Right lung (tissue), 10 donors: ENCODE measurements at places on chromosomes 1 and 21. TPM values are rescaled to one million over a fixed set of nuclear protein-coding genes. Genes with fewer than 3 reads are reported as not detected.
A peak's percentile ranks its signal among the peaks of the same experiment; 100 is the strongest.

HPCA gene
- 0.73 TPM for polyA plus RNA-seq

MARK1 gene
- polyA plus RNA-seq, result 9.7 TPM

MXRA8 gene
- 111 TPM for polyA plus RNA-seq

OR2M3 gene
- polyA plus RNA-seq, result 0.03 TPM

ESPN gene
- 2.4 TPM for polyA plus RNA-seq

SLC30A2 gene
- polyA plus RNA-seq, result 0.18 TPM

LCE2A gene
- polyA plus RNA-seq, result not detected

CFHR4 gene
- polyA plus RNA-seq, result not detected

CD34 gene
- 126 TPM for polyA plus RNA-seq

PGLYRP3 gene
- not detected for polyA plus RNA-seq

MAP3K6 gene
- 17.4 TPM for polyA plus RNA-seq

GIPC2 gene
- 0.67 TPM for polyA plus RNA-seq

MEGF6 gene
- polyA plus RNA-seq, result 36.1 TPM

ANGPTL1 gene
- polyA plus RNA-seq, result 11.3 TPM

SRRM1 gene
- polyA plus RNA-seq, result 205 TPM

- no peak for DNase-seq
Observed at GRCh38 chr1:11284784-11285183, 11.8 kb downstream of the UBIAD1 start.

- DNase-seq, result no peak
Observed at GRCh38 chr1:111101854-111102642, 37.8 kb downstream of the DRAM2 start.

DNA sequence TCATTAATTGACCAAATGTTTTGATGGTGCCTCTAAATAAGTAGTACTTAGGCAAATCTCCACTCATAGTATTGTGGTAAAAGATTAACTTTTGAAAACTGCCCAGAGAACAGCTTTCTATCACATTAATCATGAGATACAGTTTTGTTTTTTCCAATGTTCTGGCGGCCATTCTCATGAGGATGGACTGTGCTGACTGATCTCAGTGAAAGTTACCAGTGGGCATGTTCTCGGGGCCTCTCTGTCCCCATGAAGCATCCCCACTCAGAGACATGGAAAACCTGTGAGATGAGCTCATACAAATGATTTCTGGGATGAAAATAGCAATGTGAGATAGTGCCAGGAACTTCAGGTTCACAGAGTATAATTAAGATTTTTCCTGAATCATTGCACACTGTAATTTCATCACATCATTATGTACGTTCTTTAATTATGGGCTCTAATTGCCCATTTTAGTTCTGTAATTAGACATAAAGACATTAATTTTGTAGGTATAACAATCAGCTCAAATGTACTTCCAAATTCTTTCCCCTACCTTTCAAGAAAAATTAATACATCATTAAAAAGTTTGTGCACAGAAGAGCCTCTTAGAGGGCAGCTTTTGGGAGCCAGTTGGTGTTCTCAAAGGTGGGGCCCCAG, 40.5 kb downstream of the DDR2 start:
- DNase-seq, result no peak

GRCh38 chr1:85465786-85466134, 801 bp upstream of the DDAH1 start:
- no peak for DNase-seq

DNA sequence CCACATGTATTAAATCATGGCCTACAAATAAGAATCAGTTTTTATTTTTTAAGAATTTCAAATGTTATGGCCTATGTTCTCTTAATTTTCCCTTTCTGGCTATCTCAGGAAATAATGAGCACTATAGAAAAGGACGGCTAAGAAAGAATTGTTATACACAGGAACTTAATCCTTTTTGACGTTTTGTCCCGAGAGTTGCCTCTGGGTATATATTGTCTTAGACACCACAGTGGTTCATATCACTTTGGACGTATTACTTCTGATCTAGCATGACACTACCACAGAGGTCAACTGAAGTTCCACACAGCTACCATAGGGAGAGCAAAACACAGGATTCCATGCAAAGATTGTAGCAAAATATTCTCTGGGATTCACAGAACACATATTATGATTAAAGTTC, 307.6 kb downstream of the VAV3 start:
- DNase-seq, result no peak

DNA sequence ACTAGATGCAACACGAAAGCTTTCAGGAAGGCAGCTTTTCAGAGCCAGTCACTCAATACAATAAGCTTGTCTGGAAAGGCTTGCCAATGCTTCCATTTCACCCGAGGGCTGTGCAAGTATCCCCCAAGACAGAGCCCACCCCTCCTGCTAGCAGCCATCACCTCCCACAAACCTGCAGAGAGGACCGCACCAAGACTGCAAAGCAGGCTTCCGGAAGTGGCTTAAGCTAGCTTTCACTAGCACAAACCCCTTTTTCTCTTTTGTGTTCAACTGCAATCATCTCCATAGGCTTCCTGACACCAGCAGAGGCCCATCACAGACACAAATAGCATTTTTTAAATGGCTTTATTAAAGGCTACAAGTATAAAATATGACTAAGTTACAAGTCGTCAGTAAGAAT, 31.5 kb downstream of the C1orf198 start:
- DNase-seq, result no peak

- no peak for DNase-seq
Observed at GRCh38 chr1:25566176-25566729, 22.8 kb downstream of the LDLRAP1 start.

GRCh38 chr1:198932351-198932991, 293.6 kb downstream of the PTPRC start:
- DNase-seq, result no peak

GRCh38 chr1:12200208-12200607, 29.6 kb upstream of the VPS13D start:
- no peak for DNase-seq

GRCh38 chr1:13618483-13618882, 34.9 kb downstream of the PDPN start:
- no peak for DNase-seq

DNA sequence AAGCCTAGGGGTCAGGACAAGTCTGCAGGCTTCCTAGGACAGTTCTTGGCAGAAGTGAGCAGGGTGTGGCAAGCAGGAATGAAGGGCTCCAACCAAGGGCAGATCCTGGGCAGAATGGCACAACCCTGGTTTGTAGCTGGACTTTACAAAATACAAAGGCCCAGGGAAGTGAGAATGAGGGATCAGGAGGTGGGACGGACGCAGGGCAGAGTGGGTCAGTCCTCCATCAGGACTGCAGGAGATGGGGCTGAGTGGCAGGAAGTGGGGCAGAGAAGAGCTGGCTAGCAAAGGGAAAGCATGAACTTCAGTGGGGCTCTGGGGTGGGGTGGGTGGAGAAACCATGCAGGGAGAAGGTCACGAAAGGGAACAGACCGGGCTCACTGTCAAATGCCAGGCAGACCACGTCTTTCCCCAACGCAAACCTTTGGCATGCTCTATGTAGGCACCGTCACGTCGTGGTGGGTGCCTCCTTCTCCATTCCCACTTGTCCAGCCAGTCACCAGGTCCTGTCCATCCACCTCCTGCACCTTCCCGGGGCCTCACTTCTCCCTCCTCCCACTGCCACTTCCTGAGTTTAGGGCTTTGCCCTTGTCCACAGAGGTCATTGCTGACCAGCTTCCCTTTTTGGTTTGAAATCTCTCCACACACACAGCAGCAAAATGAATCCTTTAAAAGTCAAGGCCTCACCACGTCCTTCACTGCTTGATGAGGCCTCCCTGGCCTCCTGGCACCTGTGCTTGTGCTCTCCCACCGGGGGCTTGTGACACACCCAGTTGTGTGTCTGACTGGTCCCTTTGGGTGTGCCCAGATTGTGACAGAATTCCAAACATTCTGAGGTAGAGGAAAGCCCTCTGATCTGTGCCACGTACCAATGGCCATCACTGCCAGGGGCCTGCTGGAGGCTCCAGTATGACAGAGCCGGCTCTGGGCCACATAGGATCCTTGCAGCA, 8.7 kb upstream of the CLDN19 start:
- DNase-seq, result no peak

DNA sequence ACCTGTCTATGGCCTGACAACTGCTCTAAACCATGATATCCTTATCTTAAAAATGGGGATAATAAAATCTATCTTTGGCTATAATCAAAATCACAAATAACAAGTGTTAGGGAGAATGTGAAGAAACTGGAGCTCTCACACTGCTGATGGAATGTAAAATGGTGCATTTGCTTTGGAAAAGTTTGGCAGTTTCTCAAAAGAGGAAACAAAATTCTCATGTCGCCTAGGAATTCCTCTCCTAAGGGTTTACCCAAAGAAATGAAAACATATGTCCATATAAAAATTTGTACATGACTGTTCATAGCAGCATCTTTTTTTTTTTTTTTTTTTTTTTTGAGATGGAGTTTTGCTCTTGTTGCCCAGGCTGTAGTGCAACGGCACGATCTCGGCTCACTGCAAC, 64.3 kb downstream of the ZNF281 start:
- no peak for DNase-seq

DNA sequence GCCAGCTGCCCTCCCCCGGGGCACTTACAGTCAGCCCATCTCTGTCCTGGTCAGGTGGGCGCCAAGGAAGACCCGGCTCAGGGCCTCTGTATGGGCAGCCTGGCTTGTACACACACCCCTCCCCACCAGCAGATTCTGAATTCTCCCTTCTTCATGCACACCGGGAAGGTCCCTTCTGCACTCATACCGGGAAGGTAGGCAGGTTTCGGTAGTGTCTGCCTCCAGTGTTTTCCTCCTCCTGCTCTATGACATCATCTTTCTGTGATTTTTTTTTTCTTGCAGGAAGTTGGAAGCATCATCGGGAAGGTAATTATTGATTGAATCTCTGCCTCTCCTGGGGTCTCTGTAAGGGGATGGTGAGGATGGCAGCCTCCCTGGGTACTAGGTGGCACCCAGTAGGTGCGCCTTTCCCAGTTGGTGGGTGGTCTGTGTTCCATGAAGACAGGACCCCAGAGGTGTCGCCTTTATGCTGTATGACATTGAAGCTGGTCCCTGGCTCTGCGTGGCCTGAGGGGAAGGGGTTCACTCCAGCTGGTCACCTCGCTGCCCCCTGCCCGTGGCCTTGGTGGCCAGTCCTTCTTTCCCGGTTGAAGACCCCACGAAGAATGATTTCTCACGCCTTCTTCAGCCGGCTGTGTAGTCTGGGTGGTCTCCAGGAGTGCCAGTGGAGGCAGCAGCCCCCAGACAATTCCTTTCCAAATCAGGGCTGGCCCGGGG, 82.1 kb upstream of the COL6A1 start:
- no peak for DNase-seq

DNA sequence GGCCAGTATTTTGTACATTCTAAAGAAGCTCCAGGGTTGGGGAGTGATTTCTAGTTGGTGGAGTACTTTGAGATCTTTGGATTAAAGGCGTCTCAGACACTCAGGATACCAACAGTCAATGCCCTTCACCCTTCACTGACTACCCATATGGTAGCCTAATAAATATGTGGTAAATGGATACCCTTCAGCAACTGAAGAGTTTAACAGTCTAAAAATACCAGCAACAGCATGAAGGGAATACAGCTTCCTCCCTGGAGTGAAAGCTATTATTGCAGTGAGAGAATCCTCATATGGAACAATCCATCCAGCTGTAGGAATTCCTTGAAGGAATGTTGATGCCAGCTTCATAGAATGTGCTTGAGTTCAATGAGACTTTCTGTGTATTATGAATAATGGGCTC, 26.8 kb downstream of the DNAJC11 start:
- DNase-seq, result no peak

- no peak for DNase-seq
Observed at GRCh38 chr1:160486453-160486852, 36.6 kb downstream of the SLAMF6 start.

- DNase-seq, result no peak
Observed at GRCh38 chr1:219298571-219299148, 125.0 kb downstream of the LYPLAL1 start.

DNA sequence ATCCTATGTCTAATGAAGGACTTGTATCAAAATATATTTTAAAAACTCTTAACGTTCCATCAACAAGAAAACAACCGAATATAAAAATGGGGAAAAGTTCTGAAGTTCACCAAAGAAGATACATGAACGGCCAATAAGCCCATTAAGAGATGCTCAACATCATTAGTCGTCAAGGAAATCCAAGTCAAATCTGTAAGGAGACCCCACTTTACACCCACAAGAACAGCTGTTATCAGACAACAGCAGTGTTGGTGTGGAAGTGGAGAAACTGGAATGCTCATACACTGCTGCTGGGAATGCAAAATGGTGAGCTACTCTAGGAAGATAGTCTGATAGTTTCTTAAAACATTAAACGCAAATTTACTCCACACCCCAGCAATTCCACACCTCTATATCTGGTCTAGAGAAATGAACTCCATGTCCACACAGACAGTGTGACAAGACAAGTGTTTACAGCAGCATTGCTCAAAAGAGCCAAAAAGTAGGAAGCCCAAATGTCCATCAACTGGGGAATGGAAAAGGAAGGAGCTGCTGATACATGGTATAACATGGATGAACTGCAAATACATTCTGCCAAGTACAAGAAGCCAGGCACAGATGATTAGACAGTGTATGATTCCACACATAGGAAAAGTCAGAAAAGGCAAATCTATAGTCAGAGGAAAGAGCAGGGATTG, 18.5 kb downstream of the UBE2G2 start:
- DNase-seq, result no peak

DNA sequence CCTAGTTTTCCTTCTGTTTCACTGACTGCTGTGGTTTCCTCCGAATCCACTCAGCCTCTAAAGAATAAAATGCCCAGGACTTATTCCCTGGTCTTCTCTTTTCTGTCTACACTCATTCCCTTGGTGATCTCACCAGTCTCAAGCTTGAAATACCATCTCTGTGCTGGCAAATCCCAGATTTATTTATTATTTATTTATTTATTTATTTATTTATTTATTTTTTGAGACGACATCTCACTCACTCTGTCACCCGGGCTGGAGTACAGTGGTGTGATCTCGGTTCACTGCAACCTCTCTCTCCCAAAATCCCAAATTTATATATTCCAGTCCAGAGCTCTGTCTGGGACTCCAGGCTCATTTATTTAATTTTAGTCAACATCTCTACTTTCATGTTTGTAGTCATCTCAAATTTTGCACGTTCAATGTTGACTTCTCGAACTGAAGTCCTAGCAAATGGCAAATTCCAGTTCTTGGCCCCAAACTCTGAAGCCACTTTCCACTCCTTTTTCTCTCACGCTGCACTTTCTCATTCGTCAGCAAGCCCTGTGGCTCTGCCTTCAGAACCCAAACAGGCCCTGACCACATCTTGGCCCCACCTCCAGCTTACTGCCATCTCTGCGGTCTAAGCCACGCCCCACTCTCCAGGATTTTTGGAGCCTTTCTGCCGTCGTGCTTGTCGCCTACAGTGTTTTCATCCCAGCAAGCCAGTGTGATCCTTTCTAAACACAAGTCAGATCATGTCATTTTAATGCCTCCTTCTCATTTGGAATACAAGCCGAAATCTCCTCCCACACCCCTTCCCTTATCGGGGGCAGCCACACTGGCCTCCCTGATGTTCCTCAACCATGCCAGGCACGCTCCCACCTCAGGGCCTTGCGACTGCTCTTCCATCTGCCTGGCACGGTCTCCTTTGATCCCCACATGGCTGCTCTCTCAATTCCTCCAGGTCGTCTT, 14.2 kb upstream of the TENT5B start:
- DNase-seq, result peak; percentile 42

DNA sequence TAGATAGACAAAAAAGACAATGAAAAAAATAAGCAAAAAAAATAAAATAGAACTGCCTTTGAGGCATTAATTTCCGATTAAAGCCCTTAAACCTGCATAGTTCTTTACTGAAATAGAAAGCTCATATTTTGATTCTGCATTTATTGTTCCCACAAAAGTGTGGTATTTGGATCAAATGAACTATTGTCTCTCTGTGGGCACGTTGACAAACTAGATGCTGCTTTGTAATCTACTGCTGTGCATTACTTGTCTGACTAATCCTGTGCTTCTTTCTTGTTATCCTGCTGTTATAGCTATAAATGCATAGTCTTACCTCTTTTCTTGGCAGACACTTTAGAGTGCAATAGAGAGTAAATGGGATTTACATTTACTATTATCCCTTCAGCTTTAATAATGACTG, 31.4 kb upstream of the SLC35D1 start:
- DNase-seq, result no peak
